ENCODE measurements at places on chromosomes 3 and 15.

DNA sequence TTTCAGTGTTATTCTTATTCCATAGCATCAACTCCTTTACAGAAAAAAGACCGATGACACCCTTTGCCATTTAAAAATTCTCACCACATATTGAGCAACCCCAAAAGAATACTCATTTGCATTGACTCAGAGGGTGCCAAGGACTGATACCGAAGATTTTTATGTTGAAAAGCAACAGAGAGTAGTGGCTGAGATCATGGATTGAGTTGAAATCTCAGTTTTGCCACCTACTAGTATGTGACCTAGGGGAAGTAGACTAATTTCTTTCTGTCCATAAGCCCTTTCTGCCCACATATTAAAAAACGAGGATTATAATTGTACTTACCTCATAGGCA, 313.9 kb upstream of the SATB1 start:
- DNase-seq = no peak

DNA sequence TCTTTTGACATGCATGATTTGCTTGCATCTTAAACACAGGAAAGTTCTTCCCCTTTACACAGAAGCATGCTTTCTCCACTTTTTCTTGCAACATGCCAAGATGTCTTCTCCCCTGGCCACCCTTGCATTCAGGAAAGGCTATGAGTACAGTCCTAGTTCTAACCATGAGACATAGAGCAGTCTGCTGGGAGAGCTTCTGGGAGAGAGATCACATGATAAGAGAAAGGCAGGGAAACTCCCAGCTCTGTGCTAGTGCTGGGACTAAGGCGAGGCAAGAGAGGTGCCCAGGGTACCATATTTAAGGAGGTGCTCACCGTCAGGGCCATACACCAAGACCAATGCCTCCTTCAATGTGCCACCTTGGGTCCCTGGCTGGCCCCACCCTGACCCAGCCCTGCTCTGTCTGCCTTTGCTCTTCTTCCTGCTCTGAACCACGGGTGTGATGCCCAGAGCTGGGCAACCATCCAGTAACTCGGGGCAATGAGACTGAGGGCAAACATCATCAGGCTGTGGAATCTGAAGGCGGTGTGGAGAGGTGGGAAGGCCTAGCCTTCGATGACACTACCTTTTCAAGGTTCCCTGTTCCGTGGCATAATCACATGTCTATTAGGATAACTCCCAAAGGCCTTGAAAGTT, 77.4 kb upstream of the PRR20G start:
- no peak for DNase-seq

DNA sequence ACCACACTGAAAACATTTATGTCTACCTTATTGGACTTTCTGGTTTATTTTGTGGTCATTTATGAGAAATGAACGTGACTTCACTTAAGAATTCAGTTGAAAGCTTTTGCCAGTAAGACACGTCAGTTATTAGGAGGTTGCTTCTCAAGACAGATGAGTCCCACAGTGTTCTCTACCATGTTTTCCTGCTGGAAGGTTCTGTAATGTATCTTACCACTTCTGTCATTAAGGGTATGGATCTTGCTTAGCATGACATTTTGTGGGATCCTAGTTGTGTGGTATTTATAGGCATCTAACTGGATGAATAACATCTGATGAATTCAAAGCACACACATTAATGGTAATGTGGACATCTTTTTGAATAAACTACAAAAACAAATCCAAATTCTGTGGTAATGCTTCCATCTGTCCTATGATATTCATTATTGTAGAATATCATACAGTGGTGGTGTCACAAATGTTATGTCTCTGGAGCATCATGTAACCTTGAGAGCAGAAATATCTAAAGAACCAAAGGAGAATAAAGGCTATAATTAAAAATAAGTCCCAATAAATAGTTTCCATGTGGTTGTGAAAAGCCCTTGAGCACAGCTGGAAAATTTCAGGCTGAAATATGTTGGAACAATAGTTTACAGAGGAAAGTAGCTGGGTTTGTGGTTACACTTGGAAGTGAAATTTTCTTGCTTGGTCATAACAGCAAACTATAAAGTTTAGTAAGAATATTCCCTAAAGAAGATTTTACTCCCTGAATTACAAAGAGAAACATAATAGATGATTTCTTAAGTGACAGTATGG, 61.5 kb downstream of the C3orf38 start:
- DNase-seq = no peak

DNA sequence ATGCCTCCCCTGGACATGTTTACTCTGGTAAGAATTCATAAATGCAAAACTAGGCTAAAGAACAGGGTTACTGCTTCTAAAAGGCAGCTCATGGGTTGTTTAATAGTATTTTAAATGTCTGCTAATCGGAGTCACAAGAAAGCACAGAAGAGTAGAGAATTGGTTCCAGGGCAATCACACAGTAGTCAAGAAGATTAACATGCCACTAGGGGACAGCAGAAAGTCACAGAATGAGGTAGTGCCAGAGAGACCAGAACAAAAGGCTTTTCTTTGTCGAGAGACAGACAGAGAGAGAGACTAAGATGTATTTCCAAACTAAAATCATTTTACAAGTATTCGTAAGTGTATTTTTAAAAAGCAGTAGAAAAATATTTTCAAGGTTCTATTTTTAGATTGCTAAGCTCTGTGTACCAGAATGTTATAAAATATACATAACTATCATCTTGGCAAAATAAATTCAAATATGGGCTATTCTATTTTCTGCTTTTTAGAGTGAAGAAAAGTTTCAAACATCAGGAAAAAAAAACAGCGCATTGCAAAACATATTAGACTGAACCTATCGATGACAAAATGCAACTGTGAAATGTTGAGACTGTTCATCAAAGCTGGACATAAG, 78.3 kb upstream of the CDIN1 start:
- DNase-seq = no peak

DNA sequence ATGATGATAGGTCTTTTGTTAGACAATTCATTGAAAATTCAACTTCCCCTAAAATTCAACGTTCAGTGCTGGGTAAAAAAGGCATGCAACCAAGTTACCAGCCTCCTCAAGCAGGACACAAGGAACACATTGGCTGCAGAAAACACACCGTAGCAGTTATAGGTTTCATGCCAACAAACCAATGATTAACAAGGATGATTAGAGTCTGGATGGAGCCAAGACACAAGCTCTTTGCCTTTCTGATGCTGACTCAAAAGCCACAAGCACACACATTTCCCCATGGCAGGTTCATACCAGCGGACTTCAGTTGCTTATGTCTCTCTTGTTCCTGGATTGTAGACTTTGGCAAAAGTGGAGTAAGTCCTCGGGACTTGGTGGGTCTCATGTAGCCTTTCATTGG, 105.8 kb downstream of the DHX30 start:
- DNase-seq = no peak

DNA sequence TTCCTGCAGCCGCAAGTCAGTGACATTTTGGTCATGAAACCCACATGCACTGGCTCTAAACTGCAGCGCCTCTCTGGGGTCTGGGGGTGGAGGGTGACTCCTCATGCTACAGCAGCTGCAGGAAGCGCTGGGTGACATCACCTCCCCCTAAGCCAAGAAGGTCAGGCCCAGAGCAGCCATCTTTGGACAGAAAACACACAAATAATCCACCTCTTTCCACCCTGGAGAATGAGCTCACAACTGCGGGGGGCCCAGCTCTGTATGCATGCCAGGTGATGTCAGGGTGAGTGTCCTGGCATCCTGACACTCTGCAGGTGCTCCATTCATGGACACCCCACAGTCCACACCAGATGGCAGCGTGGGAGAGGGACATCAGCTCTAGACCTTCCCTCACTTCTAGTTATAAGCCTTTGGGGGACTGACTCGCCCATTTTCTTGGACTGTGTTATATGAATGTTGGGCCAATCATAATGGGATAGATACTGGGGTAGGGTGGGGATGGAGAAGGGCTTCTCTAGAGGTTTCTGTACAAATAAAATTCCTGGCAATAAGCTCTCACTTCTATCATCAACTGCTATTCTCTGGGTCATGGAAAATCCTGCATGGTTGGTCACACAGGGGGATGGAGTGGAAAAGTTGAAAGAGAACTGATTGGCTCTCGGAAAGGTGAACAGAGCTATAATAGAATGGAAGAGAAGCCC, 70.7 kb upstream of the THBS1 start:
- no peak for DNase-seq

DNA sequence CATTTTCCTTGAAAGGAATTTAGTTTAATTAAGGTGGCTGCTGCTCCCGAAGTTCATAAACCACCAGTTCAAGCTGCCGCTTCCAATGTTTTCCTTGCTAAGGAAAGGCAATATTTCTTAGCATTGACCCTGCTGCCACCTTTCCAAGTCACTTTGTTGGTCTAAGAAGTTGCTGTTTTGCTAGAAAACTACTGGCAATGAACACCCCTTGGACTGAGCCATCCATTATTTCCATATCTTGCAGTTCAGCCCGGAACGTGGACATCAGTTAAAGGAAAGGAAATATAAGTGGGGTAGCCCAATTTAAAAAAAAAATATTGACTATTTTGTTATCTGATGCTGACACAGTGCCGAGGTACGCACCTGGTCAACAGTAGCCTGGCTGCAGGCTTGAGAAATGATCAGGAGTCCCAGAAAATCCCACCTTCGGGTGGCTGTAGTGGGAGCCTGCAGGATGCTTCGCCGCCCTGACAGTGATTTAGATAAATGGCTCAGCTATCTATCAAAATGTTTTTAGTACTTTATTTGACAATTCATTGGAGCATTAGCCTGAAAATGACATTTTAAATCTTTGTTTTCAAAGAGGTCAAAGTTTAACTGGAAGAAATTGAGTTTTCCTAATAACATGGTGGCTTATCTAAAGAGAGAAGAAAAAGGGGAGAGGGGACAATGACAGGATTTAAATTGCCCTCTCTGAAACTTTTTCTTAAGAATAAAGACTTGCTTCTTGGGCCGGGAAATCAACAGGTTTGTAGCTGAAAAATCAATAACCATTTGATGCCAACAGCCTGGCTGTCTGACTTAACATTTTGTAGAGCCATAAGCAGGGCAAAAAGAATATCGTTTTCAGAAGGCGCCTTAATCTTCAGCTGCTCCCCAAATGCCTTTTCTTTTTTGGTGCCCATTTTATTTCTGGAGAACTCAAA, 1.6 kb downstream of the RARB start:
- DNase-seq = no peak

- DNase-seq = no peak
These were observed 67.1 kb downstream of the OXSM start for GRCh38 chr3:25856902-25857518.

DNA sequence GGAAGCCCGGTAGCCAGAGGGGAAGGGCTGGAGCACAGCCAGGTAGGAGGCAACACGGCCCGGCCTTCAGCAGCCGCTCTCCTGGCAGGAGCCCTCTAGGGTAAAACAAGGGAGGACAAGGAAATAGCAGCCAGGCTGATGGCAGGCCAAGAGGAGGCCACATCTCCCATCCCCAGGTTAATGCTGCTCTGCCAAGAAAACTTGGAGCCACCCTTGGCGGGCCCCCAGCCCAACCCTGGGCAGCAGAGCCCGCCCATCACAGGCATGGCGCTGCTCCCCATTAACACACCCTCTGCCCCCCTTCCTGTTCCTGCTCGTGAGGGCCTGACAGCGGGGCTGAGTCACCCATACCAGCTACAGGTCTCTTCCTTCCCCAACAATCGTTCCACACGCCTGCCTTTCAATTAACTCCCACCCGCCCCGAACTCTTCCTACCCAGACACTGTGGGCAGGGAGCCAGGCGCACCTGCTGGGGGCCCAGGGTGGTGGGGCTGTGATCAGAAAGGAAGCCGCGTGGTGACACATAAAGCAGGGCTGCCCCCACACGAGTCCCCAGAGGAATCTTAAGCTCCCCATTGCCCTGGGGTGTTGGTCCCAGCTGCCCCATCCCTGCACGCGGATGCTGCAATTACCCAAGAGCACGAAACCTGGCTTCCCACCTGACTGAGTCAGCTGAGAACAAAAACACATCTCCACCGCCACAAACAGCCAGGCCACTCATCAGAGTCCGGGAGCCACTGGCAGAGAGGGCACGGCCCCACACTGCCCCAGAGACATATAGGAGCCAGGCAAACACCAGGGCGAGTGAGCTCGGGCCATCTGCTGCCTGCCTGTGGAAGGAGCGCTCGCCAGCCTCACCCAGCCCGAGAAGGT, at the start of gene C15orf62:
Gene C15orf62 (plus strand): TSS at position 707 of the 873 bp plus-strand sequence. CDS start 516 bp downstream, outside the sequence.
- peak; percentile 51 for DNase-seq

DNA sequence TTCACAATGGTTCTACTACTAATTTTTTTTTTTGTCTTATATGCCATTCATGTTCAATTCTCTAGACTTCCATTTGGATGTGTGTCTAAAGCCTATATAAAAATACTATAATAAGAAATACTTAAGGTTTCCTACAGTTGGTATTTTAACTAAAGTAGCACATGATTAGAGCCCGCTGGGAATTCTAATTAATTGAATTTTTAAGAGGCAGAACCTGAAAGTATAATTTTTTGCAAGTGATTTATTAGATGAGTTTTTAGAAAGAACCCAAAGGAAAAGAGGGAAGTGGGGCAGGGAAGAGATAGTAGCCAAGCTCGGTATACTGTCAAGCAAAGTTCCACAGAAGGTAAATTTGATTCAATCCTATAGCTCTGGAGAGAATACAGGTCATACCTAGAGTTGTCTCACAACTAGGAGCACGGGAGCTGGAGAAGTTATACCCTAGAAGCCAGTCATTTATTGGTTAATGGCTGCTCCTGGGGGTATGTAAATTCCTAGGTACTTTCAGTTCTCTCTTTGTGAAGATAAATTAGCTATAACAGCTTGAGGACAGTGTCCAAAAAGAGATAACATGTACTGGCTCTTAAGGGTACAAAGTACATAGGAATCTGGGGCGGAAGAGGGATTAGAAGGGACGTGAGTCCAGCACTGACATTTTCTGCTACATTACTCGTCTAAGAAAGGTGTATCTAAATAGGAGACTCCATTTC, 225.6 kb downstream of the CNTN6 start:
- no peak for DNase-seq

DNA sequence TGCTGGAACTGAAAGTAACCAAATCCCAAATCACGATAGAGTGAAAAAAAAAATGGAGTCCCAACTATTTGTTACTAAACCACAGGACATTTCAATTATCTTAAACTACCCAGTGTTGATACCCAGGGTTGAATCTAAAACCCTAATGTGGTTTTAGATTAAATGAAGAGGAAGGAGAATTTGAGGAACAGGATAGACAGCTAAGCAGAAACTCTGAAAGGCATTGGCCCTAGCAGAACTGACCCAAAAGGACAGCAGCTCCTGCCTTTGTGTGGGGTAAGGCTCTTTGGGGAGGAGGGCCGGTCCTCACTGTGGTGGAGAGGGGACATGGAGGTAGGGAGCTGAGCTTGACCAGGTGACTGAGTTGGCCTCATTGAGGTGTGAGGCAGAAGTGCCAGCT, 30.7 kb upstream of the SNRK start:
- DNase-seq = no peak

Measured in mesothelial cell of epicardium (in vitro differentiated cells).